Posterior vena cava (tissue), 2 donors: ENCODE measurements at places on chromosomes 16 and 17. TPM values are rescaled to one million over a fixed set of nuclear protein-coding genes. Genes with fewer than 3 reads are reported as not detected.

Gene ARSG
- 7.5 TPM for total RNA-seq

Gene MED31
- 14.3 TPM for total RNA-seq

- peak; percentile 81 for DNase-seq
These were observed 129.1 kb downstream of the GAS7 start for GRCh38 chr17:10069301-10069700.

DNA sequence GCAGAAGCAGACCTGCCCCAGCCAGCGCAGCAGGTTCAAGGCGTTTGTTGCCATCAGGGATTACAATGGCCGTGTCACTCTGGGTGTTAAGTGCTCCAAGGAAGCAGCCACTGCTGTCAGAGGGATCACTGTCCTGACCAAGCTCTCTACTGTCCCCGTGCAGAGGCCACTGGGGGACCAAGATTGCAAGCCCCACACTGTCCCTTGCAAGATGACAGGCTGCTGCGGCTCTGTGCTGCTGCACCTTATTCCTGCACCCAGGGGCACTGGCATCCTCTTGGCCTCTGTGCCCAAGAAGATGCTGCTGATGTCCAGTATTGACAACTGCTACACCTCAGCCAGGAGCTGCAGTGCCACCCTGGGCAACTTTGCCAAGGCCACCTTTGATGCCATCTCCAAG, 27.7 kb downstream of the ATPAF2 start:
- peak; percentile 64 for DNase-seq

DNA sequence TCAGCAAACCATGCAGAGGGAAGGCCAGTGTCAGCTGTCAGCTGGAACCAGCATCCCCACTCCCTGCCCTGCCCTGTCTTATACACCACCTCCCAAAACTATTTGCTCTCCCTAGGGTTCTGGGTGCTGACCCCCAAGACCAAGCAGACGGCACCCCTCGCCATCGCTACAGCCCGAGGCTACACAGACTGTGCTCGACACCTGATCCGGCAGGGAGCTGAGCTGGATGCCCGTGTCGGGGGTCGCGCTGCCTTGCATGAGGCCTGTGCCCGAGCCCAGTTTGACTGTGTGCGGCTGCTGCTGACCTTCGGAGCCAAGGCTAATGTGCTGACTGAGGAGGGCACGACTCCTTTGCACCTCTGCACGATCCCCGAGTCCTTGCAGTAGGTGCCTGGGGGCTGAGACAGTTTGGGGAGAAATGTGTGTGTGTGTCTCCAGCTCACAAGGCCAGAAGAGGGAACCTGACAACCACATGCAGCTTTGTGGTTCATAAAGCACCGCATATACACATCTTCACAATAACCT, 1.5 kb downstream of the ASB16 start:
- DNase-seq: no peak

GRCh38 chr17:7560172-7561027, 1.3 kb upstream of the SENP3 start:
- peak; percentile 90 for DNase-seq

GRCh38 chr16:53849994-53850393, 146.0 kb downstream of the FTO start:
- DNase-seq: no peak

DNA sequence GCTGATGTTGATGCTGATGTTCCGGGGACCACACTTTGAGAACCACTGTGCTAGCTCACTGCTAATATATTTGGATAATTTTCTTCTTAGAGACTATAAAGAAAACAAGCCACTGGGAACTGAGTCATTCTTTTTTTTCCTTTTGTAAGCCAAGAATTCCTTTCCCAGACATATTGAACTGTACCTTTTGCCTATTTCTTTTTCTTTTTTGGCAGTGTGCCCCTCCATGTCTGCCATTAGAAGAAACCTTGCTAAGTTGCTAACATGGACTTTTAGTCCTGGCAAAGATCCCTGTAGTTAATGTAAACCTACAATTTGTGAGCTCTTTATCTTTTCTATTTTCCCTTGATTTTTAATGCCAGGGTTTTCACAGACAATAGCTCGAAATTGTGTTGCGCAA, 17.3 kb upstream of the ERCC4 start:
- no peak for DNase-seq

- no peak for DNase-seq
These were observed 8.5 kb upstream of the NPIPB2 start for GRCh38 chr16:11950388-11950787.

GRCh38 chr17:61487989-61488595, 35.9 kb downstream of the TBX4 start:
- peak; percentile 54 for DNase-seq

DNA sequence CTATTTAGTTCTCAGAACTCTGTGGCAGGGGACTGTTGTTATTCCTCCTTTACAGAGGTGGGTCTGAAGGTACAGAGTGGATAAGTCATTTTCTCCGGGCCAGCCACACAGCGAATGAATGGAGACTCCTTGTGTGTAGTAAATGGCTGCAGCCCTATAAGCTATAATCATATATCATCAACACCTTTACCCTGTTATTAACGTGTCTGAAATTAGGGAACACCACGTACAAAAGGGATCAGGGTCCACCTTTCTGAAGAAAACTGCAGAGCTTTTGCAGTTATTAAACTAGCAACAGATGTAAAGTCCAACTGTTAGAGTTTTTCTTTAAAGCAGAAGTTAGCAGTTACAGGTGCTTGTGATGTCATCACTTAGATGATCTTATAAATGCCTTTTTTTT, 696.7 kb downstream of the MAF start:
- DNase-seq: no peak
